ENCODE measurements at places on chromosomes 3 and 15. TPM values are rescaled to one million over a fixed set of nuclear protein-coding genes. Genes with fewer than 3 reads are reported as not detected.

Gene CGNL1
- not detected for total RNA-seq

Gene C3orf22
- not detected for total RNA-seq

DNA sequence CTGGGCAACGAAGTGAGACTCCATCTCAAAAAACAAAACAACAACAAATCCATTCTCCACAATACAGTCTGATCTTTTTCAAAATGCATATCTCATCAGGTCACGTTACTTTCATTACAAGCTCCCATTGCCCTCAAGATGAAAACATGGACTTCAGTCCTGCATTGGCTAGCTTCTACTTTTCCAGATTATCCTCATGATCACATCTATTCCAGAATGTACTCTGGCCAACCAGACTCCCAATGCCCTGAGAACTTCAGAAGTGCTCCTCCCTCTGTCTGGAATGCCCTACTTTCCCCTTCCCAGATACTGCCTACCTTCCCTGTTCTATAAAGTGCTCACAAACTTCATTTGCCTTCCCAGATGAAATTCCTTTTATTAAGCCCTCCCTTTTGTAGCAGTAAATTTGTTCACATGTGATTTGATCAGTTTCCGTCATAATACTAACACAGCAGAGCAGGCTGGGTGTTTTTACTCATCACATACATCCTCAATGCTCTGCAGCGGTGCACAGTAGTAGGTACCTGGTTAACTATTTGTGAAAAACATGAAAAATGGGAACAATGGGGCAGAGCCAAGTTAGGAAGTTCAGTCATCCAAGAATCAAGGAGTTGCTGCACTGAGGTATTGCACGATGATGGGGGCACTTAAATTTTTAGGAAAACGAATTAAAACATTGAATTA is 5.3 kb downstream of the RPL22L1 start:
- DNase-seq: no peak

- no peak for DNase-seq
Measured at GRCh38 chr3:44883999-44884431, 9.6 kb downstream of the TGM4 start.

Data from T-helper 17 cell (primary cell).